NCI-H526 (cell line): ENCODE measurements at places on chromosomes 1 and 21.

- DNase-seq = no peak
Observed at GRCh38 chr1:209870151-209870831, 42.5 kb downstream of the UTP25 start.

- no peak for DNase-seq
Observed at GRCh38 chr1:246001142-246001836, 505.8 kb downstream of the SMYD3 start.

DNA sequence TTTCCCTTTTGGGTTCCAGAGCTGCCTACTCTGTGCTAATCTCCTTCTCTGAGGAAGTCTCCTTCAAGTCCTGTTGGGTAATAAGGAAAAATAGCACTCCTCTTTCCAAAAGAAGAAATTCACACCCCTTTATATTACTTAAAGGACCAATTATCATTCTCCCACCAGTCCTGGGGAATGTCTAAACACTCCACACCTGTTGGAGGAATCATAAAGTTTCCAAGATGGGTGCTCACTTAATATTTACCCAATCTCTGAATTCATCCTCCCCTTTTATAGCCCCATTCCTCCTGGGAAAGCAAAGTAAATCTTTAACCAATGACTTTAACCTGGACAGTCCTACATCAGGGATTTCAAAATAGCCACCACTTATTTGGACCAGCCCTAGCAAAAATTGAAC, 873.1 kb downstream of the KCNT2 start:
- no peak for DNase-seq

GRCh38 chr1:22263359-22263758, 120.5 kb upstream of the WNT4 start:
- no peak for DNase-seq

- DNase-seq = no peak
Observed at GRCh38 chr21:39447264-39447663, 1.7 kb upstream of the LCA5L start.

GRCh38 chr21:36205962-36206361, 49.3 kb downstream of the DOP1B start:
- no peak for DNase-seq

DNA sequence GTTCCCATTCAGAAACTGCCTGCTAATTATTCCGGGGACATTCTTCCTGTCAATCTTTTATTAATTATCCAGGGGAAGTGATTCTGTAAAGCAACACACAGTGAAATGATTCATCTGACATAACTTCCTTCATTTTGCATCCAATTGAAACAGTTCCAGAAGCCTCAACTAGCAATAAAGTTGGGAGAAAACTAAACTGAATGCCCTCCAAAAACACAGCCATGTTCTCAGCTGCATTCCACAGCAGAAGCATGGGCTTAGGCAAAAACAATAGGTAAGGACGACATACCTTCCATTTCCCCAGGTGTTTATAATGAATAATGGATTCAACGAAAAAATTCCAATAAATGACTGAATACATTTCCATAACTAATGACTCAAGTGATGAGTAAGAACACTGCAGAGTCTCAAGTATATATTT, 36.9 kb upstream of the TARBP1 start:
- no peak for DNase-seq

DNA sequence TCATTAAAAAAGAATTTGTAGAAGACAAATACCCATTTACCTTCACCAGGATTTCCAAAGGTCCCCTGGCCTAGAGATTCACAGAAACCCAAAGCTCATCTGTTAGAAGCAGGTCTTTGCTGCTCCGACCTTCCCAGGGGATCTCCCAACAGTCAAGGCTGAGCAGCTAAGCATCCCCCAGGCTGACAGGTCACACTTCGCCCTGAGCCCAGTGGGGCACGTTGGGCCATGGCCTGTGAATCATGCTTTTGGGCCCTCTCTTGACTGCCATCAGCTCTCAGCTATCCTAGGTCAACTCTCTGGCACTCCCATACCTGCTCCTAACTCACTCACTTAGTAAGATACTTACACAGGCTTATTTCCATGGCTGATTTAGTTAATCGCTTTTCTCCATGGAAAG, 157.7 kb downstream of the DSCAM start:
- no peak for DNase-seq

- no peak for DNase-seq
Observed at GRCh38 chr1:8586438-8586837, 231.0 kb downstream of the RERE start.

GRCh38 chr21:41770901-41771624, 4.2 kb upstream of the RIPK4 start:
- DNase-seq = no peak

DNA sequence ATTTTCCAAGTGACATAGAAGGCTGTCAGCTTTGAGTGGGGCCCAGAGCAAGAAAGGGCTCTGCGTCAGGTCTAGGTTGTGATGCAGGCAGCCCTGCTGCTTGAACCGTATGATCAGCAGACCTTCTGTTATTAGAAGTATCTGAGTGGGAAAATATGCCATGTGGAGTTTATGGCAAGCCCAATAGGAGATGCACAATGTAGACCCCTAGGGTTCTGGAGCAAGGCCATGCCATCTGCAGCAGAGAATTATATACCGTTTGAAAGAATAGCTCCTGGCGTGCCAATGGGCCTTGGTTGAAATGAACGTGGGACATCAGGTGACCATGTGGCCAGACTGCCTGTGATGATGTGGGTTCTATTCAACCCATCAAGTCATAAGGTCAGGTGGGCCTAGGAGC, 44.1 kb upstream of the ZBTB18 start:
- no peak for DNase-seq

GRCh38 chr21:36045993-36046392, 14.3 kb downstream of the SETD4 start:
- no peak for DNase-seq

DNA sequence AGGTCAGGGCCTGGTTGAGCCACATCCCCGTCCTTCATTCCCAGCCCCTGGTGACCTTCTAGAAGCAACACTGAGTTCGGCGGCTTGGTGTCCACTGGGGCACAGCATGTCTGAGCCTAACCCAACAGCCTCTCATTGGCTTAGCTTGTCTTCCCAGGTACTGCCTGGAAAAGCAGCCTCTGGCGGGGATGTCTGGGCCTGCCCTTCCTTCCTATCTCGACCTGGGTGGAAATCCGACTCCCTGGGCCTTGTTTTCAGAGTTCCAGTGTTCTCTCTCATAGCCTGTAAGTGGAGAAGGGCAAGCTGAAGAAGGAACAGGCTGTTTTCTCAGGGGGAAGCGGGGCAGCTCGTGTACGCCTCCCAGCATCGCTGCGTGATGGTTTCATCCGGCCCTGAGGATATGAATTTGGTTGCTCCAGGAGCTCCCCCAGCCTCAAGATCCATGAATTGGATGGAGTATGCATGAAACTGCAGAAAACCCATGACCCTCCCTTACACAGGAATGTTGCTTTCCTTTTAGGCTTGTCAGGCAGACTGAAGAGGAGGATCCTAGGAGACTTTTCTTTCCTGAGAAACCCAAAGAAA, 116.5 kb upstream of the IRF2BP2 start:
- DNase-seq = peak; percentile 40

- peak; percentile 64 for DNase-seq
Observed at GRCh38 chr1:154943649-154944400, 7.3 kb upstream of the PMVK start.

- no peak for DNase-seq
Observed at GRCh38 chr21:31946231-31946630, 73.4 kb downstream of the HUNK start.

DNA sequence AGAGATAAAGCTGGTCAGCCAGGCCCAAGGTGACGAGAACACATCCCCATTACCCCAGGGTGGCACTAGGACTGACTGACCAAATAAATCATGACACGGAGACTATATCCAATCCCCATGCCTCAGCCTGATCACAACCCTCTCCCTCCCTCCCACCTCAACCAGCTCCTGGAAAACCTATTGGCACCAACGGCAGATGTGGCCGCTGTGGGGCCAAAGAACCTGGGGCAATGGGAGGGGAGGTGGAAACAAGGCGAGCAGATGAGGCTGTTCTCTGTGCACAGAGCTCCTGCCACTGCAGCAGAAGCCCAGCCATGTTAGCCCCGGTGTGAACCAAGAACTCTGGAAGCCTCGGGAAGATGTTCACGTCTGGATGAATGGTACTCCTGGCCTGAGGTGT, 77.6 kb downstream of the CD247 start:
- DNase-seq = no peak

DNA sequence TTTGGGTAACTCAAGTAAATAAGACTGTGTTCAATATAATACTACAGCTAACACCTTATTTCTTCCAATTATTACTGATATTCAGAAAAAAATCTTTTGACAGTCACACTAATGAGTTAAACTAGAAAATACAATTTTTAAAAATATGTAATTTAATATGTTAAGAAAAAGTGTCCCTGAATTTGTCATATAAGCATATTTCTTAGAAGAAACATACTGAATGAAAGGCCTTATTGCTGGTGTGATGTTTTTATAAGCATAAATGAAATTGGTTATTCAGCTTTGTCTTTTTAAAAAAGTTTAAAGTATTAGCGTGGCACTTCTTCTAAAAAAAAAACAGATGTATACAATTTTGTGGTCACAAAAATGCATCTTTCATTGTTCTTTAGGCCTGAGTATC, 267.3 kb downstream of the NEGR1 start:
- no peak for DNase-seq

DNA sequence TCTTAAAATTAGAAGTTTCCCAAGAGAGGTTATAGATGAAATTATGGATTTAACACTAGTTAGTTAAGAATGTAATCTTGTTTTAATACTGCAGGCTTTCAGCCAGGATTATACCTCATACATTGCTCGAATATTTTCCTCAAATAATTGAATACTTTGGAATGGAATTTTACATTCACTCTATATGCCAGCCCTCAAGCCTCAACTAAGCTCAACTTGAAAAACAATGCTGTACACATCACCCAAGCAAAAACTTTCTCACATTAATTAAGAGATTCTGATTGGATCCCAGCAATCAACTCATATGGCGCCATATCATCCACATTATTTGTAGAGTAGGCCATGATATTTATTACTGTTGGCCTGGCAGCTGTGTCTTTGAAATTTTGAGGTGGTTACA, 710.7 kb upstream of the ADAMTS5 start:
- DNase-seq = no peak

DNA sequence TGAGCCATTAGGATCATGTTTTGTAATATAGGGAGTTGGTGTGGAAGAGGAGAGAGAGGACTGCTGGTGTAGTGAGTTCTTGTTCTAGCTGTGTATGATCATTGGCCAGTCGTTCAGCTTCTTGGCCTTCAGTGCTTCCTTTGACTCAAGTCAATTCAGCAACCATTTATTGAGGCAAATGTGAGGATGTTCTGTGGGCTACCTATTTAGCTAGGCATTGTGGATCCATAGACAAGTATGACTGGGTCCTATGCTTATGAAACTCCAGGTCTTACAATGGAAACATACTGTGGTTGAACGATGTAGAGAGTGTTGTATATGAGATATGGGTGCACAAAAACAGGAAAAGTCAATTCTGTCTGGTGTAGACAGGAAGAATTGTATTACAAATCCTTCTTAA, 41.7 kb downstream of the NFIA start:
- DNase-seq = no peak

- no peak for DNase-seq
Observed at GRCh38 chr1:5623399-5623798, 368.8 kb downstream of the NPHP4 start.

DNA sequence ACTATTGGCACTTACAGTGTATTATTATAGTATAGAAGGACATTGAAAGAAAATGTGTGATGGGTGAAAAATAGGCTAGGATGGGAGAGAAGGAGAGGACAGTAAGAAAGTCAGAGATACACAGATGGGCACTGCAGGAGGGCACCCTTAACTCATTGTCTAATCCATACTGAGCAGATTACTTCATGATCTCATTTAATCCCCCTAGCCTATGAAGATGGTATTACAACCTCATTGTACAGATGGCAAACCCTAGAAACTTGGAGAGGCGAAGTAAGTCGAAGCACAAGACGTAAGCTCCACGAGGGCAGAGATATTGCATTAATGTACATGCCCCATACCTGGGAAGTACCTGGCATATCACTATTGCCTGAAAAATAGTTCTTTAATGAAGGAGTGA, 346.9 kb upstream of the DAB1 start:
- peak; percentile 21 for DNase-seq
